ENCODE measurements at places on chromosomes 1 and 21. TPM values are rescaled to one million over a fixed set of nuclear protein-coding genes. Genes with fewer than 3 reads are reported as not detected.

The PLPP3 gene
- polyA plus RNA-seq: 125 TPM

The CEPT1 gene
- 24.4 TPM for polyA plus RNA-seq

The DCST2 gene
- polyA plus RNA-seq: 0.72 TPM

DNA sequence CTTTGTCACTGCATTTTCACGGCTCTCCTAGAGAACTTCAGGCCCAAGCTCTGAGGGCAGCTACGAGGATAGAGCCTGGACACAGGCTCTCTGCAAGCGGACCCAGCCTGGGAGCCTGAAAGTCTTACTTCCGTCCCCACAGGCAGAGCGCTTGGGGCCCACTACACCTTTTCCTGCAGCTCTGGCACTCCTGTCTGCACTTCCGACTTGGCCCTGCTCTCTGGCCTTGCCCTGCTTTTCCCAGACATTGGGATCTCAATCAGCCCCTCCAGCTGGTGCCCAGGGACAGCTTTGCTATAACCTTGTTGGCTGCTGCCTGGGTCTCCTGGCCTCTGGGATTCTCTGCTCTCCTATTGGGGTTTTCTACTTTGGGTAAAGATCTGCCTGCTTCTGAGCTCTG, 27.6 kb downstream of the WNT4 start:
- peaks cover 61% of the 10 kb centered on the region for H3K36me3 ChIP-seq
- no peaks in the 10 kb centered on the region for H3K27me3 ChIP-seq
- H3K4me1 ChIP-seq: peaks cover 26% of the 10 kb centered on the region
- DNase-seq: no peak
- H3K27ac ChIP-seq: no peak overlapping the region

- no peaks in the 10 kb centered on the region for H3K27me3 ChIP-seq
- no peak overlapping the region for H3K27ac ChIP-seq
- H3K4me1 ChIP-seq: peaks cover 46% of the 10 kb centered on the region
- no peaks in the 10 kb centered on the region for H3K36me3 ChIP-seq
- DNase-seq: no peak
- no peak overlapping the region for H3K4me3 ChIP-seq
These were observed 252.0 kb downstream of the RHOU start for GRCh38 chr1:228987286-228987685.

DNA sequence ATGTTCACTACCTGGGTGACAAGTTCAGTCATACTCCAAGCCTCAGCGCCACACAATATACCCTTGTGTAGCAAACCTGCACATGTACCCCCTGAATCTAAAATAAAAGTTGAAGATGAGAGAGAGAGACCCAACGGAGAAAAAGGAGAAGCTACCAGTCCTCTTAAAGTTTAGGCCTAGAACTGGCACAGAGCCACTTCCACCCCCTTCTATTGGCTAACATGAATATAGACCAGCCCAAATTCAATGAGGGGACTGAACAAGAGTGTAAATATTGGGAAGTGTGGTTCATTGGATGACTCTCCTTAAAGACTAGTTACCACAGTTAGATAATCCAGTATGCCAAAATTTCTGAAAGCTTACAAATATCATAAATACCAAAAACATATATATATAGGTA, 139.9 kb upstream of the ATP1B1 start:
- no peak overlapping the region for H3K4me3 ChIP-seq
- no peaks in the 10 kb centered on the region for H3K4me1 ChIP-seq
- H3K36me3 ChIP-seq: no peaks in the 10 kb centered on the region
- no peaks in the 10 kb centered on the region for H3K27me3 ChIP-seq

GRCh38 chr1:1173061-1173792, 453 bp upstream of the TTLL10 start:
- no peak for DNase-seq
- no peak overlapping the region for H3K27ac ChIP-seq
- no peak overlapping the region for H3K4me3 ChIP-seq

DNA sequence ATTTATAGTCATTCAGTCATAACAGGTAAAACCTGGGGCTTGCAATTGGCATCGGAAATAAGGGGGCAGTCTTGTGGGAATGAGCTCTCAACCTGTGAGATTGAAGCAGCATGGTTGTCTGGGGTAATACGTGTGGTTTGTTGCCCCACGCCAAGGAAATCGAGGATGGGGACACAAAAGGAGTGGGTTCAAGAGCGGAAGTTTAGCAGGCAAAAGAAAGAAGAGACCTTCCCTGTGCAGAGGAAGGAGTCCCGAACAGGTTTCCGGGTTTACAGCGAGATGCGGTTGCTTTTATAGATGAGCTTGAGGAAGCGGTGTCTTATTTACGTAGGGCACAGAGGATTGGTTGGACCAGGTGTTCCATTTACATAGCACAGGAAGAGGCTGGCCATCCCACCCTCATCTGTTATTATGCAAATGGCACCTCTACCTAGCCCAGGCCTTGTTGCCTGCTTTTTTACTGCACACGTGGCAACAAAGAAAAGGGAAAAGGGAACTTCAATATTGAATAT, 37.3 kb downstream of the IFNAR1 start:
- peak; percentile 52 for DNase-seq
- H3K27ac ChIP-seq: peak overlapping the region; percentile 44
- peaks cover 20% of the 10 kb centered on the region for H3K4me1 ChIP-seq
- H3K27me3 ChIP-seq: no peaks in the 10 kb centered on the region
- peaks cover 8% of the 10 kb centered on the region for H3K36me3 ChIP-seq

DNA sequence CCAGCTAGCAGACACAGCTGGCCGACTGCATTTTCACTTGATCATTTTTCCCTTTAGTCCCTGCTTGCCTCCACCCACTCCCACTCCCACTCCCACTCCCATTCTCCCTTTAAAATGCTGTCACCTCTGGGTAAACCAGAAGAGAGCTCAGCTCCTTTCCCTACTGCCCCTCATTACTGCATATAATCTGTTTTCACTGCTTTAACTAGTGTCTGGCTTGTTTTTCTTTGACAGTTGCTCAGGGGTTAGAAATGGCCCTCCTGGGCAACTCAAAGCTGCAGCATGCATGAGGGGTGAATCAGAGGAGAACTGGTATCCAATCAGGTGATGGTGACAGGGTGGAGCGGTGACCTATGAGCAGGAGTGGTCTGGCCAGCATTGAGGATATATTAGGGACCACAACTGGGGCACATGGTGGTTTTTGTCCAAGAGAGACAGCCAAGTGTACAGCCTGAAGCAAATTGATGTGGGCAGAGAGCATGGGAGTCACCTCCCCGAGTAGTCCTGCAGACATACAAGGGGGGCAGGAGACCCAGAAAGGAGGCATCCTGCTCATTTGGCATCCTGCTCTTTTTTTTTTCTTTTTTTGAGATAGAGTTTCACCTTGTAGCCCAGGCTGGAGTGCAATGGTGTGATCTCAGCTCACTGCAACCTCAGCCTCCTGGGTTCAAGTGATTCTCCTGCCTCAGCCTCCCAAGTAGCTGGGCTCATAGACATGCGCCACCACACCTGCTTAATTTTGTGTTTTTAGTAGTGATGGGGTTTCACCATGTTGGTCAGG, 42.6 kb upstream of the SRSF10 start:
- H3K27ac ChIP-seq: no peak overlapping the region
- no peaks in the 10 kb centered on the region for H3K27me3 ChIP-seq
- peaks cover 20% of the 10 kb centered on the region for H3K4me1 ChIP-seq
- H3K36me3 ChIP-seq: no peaks in the 10 kb centered on the region
- DNase-seq: no peak
- no peak overlapping the region for H3K4me3 ChIP-seq

DNA sequence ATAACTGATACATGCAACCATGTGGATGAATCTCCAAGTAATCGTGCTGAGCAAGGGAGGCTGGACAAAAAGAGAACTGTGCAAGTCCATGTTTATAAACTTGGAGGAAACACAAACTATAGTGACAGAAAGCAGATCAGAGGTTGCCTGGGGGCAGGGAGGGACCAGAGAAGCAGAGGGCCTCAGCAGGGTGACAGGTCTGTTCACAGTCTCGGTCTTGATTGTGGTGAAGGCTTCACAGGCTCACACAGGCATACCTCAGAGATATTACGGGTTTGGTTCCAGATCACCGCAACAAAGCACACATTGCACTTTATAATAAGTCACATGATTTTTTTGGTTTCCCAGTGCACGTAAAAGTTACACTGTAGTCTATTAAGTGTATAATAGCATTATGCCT, 28.5 kb downstream of the ACOT7 start:
- no peak overlapping the region for H3K27ac ChIP-seq
- H3K27me3 ChIP-seq: no peaks in the 10 kb centered on the region
- H3K4me1 ChIP-seq: peaks cover 5% of the 10 kb centered on the region
- H3K4me3 ChIP-seq: no peak overlapping the region

DNA sequence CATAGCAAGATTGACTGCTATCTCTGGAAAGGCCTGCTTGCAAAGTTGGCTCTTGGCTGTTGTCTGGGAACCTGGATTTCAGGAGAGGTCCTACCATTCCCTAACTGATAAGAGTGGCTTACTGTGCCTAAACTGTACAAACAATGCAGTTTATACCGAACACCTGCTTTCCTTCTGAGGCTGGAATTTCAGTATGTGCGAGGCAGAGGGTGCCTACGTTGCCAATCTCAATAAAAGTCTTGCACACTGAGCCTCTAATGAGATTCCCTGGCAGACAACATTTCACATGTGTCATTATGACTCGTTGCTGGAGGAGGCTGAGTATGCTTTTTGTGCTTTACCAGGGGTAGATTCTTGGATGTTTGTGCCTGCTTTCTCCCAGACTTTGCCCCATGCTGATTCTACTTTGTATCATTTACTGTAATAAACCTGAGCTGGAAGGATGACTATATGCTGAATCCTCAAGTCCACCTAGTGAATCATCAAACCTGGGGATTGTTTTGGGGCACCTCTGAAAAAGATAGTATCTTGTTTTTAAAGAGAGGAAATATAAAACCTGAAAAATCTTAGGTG, 58.9 kb upstream of the GNG4 start:
- H3K36me3 ChIP-seq: peaks cover 14% of the 10 kb centered on the region
- H3K27me3 ChIP-seq: no peaks in the 10 kb centered on the region

GRCh38 chr21:32410291-32410690, 2.2 kb upstream of the EVA1C start:
- no peak overlapping the region for H3K4me3 ChIP-seq
- H3K27me3 ChIP-seq: peaks cover 44% of the 10 kb centered on the region
- H3K4me1 ChIP-seq: peaks cover 20% of the 10 kb centered on the region
- H3K27ac ChIP-seq: no peak overlapping the region
- DNase-seq: no peak
